Left lobe of liver (tissue), 2 donors: ENCODE measurements at places on chromosomes 11 and 22.
A peak's percentile ranks its signal among the peaks of the same experiment; 100 is the strongest.

DNA sequence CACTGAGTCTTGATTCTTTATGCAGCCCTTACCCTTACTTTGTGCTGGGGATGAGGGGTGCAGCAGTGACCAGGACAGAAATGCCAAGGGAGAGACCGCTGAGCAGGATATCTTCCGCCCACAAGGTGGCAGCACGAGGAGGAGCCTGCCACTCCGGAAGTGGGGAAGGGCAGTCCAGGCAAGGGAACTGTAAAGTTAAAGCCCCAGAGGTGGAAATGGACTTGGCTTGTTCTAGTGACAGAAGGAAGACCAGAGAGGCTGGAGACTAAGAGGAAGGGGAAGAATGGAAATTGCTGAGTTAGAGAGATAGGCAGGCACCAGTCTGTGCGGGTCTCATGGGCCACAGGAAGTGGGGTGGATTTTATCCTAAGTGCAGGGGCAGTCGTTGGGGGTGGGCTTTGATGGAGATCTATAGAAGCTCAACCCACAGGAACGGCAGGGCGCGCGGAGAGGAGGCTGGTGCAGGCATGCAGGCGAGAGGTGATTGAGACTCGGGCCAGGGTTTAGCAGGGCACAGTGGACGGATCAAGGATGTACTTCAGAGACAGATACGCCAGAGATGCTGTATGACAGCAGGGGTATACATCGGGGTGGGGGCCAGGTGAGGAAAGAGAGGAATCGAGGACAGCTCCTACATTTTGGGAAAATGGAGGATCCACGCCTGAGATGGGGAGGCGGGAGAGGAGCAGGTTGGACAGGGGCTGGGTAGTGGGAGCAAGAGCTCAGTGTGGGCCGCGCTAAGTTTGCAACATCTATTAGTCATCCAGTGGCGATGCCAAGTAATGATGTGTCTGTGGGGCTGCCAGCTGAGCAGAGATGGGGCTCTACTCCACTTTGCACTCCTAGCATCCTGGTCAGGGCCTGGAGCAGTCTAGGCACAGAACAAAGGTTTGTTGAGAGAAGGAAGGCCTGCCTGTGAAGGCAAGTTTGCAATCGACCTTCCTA lies 3.3 kb upstream of the GRK2 start:
- peak; percentile 79 for DNase-seq

GRCh38 chr11:102510439-102511135 lies 20.0 kb downstream of the MMP7 start:
- no peak for DNase-seq

DNA sequence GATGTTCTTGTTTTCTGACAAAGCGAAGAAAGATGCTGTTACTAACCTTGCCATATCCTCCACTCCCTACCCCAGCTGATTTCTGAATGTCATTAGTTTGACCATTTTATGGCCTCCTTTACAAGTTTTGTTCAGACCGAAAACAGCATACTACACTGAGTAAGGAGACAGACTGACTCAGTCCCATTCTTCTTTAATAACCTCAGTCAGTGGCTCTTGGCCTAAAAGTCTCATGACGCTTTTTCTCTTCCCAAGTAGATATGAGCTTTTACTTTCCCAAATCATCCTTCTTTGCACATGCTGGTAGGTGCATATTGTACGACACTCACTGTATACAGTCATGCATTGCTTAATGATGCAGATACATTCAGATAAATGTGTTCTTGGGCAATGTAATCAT lies 8.0 kb upstream of the FIBIN start:
- no peak for DNase-seq

- DNase-seq: no peak
These were observed 66.7 kb downstream of the RRM1 start for GRCh38 chr11:4161305-4161704.

DNA sequence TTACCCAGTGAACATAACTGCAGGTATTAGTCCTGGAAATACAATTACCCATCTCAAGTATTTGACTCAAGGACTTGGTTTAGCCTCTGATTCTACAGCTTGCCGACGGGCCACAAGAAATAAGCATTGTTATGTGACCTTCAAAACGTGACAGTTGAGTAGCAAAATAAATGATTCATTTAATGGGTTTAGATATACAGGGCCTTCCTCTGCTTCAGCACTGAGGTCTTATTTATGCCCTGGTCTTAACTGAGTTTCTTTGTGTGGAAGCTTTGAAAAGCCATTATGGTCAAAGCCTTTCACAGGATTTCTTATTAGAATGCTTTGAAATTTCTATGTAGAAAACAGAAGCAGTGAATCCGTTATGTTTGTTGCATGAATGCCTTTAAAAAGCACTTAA lies 899.2 kb upstream of the API5 start:
- no peak for DNase-seq

DNA sequence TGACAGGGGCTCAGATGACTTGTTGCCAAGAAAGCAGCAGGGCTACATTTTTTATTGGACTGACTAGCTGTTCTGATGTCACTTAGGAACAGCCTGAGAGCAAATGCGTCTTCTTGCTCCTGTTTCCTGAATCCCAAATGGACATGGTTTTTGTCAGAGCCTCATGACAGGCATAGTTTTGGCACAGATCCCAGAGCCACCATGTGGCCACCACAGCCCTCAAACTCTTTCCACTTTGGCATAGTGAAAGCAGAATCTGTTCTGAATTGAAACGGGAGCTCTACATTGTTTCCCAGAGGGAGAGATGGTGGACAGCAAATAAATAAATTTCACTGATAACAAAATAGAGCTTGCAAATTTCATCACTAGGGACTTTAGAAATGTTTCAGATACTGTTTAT lies 222.2 kb downstream of the C11orf87 start:
- DNase-seq: no peak

- DNase-seq: no peak
These were observed 57.4 kb downstream of the LINC01488 start for GRCh38 chr11:69538854-69539253.

DNA sequence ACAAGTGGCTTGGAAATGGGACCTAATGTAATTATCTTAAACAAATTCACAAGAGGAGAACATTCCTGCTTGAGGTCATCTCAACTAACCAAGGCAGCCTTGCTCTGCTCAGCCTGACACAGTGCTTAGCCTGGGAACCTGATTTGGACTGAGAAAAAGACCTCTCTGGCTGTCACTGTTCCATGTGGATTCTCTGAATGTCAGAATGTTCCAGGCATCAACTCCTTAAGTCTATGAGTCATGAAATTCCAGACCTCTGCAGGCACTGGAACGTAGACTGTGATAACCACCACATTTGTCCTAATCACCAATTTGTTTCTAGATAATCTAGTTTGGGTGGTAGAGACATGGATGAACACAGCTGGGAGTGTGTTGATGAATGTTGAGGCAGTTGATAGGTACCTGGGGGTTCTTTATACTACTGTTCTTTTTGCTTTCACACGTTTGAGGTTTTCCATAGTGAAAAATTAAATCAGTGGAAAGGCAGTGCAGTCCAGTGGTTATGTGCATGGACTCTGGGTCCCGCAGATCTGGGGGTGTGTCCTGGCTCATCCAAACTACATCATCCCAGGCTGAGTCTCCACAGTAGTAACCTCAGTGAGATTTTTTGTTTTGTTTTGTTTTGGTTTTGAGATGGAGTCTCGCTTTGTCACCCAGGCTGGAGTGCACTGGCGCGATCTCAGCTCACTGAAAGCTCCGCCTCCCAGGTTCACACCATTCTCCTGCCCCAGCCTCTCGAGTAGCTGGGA lies 269.6 kb downstream of the MN1 start:
- no peak for DNase-seq

DNA sequence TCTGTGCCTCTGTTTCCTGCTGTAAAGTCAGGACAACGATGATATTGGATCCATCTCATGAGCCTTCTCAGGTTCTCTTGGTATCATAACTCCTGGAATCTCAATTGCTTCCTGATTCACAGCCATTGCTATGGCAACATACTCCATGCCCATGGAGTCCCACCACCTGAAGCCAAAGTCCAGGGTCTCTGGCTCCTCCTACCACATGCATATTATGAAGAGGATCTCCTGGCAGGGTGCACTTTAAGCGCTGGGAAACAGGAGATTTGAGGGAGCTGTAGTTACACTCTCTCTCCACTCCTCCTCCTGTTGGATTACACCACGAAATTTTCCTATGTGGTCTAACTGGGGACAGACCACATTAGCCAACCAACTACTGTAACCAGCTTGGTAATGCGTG lies 130.9 kb upstream of the SEZ6L start:
- DNase-seq: no peak

DNA sequence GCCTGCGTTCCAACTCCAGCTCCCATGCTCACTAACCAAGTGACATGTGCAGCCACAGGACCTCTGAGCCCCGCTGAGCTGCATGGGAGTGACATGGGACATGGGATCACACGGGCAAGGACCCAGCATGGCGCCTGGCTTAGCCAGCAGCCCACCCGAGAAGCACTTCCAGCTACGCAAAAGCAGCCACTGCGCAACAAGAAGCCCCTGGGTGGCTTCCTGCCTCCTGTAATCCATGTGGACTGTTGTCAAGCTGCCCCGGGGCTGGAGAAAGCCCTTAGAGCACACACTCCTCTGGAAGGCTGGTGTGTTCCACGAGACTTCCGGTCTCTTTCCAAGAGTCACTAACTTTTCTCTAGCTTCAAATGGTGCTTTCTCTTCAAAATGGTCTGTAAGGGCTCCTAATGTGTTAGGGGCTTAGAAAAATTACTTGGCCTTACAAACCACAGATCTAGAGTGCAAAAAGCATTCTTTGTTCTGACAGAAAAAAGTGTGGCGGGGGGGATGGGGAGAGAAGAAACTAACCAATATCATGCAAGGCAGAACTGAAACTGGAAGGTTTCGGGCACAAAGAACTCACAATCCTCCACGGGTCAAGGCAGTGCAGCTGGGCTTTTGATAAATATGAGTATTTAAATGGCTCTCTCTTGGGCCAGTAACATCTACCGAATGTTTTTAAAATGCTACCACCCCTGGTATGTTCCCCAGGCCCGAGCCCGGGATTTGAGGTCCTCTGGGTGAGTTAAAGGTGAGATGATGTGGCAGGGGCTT lies 5.5 kb downstream of the C11orf24 start:
- peak; percentile 43 for DNase-seq

GRCh38 chr22:47994045-47994444 lies 1231.6 kb downstream of the TBC1D22A start:
- DNase-seq: no peak

GRCh38 chr11:17260020-17260419 lies 16.5 kb upstream of the NUCB2 start:
- DNase-seq: no peak

DNA sequence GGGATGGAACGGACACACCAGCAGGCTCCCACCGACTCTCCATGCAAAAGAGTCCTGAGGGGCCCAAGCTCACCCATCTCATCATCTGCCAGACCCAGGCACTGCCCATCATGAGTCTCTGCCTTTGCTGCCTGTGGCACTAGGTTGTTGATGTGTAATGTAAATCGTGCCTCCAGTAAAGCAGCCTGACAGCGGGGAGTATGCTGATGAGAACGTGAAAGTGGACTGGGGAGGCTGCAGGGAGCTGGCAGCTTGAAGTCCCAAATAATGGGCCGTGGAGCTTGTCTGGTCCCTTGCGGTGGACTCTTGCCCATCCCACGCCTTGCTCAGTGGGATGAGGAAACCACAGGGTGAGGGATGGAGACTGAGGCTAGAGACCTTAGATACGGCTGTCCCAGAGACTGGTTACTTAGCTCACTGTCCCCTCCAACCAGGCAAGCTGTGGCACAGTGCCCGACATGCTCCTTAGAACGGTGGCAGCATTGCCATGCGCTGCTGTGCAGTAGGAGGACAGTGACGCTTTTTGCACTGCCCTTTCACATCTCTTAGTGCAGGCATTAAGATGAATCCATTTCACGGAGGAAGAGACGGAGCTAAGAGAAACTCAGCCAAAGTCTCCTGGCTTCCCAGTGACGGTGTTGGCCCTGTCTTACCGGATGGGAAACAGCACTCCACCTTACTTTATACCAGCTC lies 39.6 kb upstream of the PLET1 start:
- DNase-seq: no peak

DNA sequence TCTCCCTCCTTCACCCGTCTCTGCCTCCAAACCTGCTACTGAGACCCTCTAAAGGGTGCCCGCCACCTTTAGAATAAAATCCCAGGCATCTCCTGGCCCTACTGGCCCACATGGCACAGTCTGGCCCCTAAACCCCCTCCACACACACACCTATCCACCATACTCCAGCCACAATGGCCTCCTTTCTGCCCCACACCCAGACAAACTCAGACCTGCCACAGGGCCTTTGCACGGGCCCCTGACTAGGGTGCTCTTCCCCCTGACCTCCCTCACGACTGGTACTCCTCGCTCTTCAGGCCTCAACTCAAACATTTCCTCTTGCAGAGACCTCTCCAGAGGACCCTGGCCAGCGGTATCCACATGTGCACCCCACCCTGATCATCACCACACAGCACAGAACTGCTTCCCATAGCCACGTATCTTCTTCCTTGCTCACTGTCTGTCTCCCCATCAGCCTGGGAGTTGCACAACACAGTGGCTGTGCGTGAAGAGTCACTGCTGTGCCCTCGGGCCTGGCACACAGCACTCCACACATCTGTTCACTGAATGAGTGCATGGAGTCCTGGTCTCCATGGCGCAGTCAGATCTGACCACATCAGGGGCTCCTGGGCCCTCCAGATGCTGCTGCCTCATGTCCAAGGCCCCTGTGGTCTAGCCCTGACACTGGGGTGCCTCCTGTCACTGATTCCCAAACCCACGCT lies 66.2 kb upstream of the TCF20 start:
- no peak for DNase-seq

- DNase-seq: peak; percentile 48
These were observed 2.9 kb upstream of the ARFGAP2 start for GRCh38 chr11:47179655-47179991.

DNA sequence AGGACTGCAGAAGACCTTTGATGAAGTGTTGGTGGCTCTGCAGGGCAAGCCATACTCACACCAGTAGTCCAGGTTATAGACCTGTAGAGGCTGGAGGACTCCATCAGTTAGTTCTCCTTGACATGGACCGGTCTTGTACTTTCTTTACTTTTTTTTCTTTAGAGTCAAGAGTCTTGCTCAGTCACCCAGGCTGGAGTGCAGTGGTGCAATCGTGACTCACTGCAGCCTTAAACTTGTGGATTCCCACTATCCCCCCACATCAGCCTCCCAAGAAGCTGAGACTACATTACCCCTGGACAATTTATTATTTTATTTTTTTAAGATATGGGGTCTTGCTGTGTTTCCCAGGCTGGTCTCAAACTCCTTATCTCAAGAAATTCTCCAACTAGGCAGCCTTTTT lies 49.6 kb upstream of the E2F8 start:
- DNase-seq: no peak

GRCh38 chr11:65555693-65556231 lies 2.4 kb downstream of the LTBP3 start:
- no peak for DNase-seq

DNA sequence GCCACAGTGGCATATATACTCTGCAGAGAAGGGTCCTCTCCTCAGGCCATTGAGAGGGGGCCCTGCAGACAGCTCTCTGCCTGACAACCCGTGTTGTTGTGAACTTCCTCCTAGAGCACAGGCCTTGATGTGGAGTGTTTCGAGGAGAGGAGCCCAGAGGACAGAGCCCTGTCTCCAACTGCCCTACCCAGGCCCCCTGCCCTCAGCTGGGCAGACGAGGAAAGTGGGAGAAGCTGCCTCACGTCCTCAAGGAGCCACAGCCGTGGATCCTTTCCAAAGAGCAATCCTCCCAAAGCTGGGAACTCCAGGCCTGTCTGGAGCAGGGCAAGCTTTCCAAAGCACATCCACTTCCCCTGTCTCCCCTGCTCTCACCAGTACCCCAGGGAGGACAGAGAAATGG lies 10.7 kb downstream of the LMO1 start:
- DNase-seq: peak; percentile 12

- peak; percentile 35 for DNase-seq
These were observed 49.7 kb downstream of the OTOG start for GRCh38 chr11:17596711-17597110.
